ENCODE measurements at places on chromosomes 3 and 15.

GRCh38 chr3:47035645-47036044 lies 56.2 kb downstream of the NBEAL2 start:
- DNase-seq: no peak

DNA sequence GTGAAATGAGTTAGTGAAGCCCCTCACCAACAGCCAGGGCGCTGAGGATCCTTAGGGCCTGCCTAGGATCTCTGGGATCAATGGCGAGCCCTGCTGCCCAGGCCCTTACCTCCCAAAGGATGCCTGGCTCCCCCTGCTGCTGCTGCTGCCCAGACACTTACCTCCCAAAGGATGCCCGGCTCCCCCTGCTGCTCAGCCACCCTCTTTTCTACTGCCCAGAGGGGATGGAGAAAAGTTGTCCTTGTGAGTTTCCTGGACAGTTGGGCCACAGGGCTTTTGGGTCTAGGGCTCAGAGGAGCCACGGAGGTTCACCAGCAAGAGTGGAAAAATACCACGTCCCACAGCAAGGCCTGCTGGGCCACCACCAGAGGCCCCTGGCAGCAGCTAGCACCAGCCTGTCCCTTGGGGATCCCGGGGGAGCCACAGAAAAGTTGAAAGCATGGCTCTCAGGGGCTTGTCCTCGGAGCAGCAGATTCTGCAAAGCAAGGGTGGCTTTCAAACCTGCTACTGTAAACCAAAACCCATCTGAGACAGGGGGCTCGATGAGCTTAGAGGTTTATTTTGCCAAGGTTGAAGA lies 59.4 kb downstream of the SLC6A6 start:
- no peak for DNase-seq

- DNase-seq: no peak
These were observed 42.2 kb downstream of the MUC4 start for GRCh38 chr3:195769551-195769950.

- DNase-seq: peak; percentile 19
These were observed 83.9 kb downstream of the CHSY1 start for GRCh38 chr15:101167753-101168462.

DNA sequence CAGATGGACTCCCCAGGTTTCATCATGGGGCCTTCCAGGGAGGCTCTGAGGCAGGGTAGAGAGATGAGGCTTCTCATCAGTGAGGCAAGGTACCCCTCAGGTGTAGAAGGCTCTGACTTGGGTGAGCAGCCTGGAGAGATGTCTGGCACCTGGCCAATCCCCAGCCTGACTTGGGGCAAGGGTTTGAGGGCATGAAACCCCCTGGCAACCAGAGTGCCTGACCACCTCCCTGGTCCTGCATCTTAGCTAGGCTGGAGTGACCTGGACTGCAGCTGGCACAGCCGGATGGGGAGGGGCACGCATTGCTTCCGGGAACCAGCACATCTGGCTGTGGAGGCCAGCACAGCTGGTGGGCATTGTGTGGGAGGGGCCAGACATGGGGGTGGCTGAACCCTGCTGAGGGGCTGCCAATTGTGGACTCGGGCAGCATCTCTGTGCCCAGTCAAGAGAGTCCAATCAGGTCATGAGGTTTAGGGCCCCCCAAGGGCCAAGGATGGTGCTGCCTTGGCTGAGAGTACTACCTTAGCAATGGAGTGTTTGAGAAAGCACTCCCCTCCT lies 1.9 kb downstream of the ZBTB47 start:
- no peak for DNase-seq

- no peak for DNase-seq
These were observed 84.6 kb downstream of the SLC9A9 start for GRCh38 chr3:143763564-143764162.

- DNase-seq: no peak
These were observed 98.8 kb upstream of the MB21D2 start for GRCh38 chr3:193016437-193016901.

- no peak for DNase-seq
These were observed 137.9 kb downstream of the UACA start for GRCh38 chr15:70625438-70625837.

GRCh38 chr3:52343946-52344600 lies 28.0 kb downstream of the DNAH1 start:
- DNase-seq: no peak

- no peak for DNase-seq
These were observed 190.4 kb downstream of the GHSR start for GRCh38 chr3:172257648-172258400.

DNA sequence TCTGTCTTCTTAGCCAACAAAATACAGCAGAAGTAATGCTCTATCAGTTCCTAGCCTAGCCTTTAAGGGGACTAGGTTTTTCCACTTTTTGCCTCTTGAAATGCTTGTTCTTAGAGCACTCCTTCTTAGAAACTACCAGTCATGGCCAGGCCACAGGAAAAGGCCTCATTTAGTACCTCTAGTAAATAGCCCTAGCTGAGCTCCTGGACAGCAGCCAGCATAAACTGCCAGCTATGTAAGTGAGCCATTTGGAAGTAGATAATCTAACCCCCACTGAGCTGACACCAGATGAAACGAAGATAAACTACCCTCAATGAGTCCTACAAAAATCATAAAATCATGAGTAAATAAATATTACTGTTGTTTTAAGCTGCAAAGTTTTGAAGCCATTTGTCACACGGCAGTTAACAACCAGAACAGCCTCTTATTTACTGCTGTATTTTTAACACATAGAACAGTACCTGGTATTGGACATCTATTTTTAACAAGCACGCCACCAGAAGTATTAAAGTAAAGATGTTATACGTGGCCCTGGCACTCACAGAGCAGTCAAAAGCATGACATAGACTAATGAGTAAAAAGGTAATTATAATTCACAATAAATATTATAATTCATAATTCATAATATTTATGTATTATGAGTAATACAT lies 12.0 kb downstream of the TBC1D5 start:
- DNase-seq: no peak

DNA sequence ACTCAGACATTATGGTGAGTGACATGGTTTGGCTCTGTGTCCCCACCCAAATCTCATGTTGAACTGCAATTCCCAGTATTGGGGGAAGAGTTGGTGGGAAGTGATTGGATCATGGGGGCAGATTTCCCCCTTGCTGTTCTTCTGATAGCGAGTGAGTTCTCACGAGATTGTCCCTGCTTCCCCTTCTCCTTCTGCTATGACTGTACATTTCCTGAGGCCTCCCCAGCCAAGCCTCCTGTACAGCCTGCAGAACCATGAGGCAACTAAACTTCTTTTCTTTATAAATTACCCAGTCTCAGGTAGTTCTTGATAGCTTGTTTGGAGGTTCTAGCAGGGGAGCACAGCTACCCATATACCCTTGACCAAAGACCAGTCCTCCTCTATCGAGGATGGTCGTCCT lies 45.9 kb downstream of the ADAM10 start:
- no peak for DNase-seq

DNA sequence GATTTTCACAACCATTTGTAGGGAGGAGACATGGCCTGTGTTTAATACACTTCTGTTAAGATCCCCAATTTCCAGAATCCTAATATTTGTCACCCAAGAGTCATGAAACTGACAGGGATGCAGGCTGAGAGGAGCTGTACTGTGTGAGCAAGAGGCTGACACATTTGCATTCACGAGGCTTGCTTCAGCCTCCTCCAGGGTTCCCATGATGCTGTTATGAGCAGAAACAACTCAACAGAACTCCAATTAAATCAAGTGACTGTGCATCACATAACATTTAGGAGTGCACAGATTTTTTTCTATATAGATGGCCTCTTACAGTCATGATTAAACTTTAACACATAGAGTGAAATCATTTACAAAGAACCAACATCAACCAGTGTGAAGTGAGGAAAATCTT lies 292.3 kb upstream of the STT3B start:
- no peak for DNase-seq

DNA sequence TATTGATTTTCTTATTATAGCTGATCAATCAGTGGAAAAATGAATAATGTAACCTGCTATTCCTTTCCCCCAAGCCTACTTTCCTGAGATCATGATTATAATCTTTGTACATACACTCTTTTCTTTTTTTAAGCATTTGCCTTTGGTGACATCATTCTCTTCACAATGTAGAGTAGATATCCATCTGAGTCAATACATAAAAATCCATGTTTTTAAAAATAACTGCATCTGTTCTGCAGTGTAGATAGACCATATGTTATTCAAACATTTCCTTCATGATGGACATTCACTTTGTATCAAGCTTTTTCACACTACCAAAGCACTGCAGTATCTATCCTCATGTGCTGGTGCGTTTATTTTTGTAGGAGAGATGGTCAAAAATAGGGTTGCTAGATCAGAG lies 211.1 kb downstream of the PTPRG start:
- DNase-seq: no peak

DNA sequence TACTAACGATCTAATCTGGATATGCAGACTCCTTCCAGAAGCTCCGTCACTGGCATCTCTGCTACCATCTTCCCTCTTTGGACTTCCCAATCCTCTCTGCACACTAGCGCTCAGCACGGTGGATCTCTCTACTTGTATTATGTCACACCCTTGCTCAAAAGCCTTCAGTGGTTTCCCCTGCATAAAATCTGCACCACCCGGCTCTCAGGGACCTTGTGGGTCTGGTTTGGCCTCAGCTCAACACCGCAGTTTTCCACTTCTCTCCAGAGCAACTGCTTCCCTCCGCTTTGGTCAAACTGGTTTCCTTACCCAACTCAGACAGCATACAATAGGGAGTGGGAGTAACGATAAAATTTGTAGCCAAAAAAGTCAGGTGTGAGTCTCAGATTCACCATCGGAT lies 30.7 kb upstream of the HES1 start:
- DNase-seq: no peak

DNA sequence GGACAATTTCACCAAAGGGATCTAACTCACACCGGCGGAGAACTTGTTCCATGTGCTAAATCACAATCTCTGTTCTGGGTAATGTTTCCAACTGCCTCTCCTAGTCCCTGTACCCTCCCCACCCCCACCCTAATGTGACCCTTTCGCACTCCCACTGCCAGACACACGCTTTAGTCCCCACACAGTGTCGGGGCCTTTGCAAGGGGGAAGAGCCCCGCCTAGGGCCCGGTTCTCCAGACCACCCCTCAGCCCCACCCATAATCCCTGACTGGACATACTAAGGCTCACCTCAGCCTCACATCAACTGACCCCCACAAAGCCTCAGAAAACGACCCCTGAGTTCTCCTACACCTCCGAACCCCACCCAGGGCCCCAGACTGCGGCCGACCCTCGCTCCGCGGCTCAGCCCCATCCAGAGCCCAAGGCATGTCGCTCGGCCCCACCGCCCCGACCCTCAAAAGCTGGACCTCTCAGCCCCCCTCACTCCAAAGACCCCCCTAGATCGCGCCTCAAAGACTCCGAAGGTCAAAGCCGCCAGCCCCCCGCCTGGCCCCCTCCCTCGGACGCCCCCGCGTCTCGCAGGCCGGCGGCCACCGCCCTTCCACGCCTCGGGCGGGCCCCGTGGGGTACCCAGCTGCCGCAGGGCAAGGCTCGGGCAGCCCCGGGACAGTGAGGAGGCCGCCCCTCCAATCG lies 72.0 kb upstream of the MAP4 start:
- DNase-seq: no peak

GRCh38 chr3:81277853-81278252 lies 483.6 kb downstream of the GBE1 start:
- no peak for DNase-seq

DNA sequence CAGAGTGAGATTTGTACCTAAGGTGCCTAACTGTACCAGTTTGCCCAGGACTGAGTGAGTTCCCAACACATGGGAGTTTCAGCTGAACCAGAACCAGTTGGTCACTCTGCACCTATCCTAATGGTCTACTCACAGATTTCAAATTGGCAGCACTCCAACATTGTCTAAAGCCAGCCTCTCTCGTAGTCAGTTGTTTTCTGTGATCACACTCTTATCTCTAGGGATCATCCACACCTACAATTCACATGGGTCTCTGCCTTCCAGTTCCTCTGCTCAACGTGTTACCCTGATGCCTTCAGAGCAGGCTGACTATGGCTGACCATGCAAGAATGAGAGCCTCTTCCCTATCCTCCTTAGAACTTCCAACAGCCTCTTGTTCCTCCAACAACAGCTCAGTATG lies 624.8 kb downstream of the NTRK3 start:
- DNase-seq: no peak

DNA sequence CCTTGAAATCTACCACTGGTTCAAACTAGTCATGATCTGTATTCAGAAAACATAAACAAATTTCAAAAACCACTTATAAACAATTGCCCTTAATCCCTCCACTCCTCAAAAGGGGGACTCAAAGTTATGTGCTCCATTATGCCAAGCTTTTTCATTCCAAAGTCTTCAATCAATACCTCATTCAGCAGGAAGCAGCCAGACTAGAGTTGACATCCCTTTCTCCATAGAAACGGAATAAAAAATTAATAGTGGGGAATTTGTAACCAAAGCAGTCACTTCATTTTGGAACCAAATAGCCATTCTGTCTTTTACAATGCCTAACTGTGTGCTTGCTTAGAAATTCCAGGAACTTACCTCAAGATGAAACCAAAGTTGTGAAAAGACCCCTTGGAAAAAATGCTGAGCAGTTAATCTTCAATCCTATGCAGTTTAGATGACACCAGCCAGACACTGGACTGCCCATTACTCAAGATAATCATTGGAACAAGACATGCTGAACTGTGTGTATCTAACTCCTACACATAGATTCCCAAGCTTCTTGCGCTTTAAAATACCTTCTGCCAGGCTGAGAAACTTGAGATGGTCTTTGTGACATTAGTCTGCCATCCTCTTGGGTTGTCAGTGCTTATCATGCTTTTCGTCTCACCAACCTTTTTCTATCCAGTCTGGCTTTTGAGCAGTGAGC lies 406.2 kb downstream of the PLOD2 start:
- DNase-seq: no peak

DNA sequence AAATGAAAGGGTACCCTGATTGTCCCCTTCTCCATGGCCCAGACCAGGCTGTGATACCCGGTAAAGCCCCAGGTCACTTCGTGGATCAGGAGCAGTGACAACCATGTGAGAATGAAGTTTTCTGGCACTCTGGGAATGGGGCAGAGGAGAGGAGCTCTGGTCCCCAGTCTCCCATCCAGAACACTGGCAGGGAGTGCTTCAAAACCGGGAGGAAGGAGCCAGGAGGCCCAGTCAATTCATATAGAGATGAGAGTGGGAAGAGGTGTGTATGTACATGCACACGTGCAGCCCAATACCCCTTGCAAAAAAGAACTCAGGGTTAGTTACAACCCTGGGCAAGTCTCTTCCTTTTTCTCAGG lies 101.4 kb upstream of the TLE3 start:
- no peak for DNase-seq

- no peak for DNase-seq
These were observed 220.3 kb upstream of the TPM1 start for GRCh38 chr15:62822228-62822627.

- DNase-seq: no peak
These were observed 7.8 kb upstream of the AEN start for GRCh38 chr15:88613074-88613944.

- DNase-seq: no peak
These were observed 48.3 kb upstream of the CGNL1 start for GRCh38 chr15:57327985-57328471.

GRCh38 chr3:173799060-173799816 lies 401.7 kb downstream of the NLGN1 start:
- no peak for DNase-seq

DNA sequence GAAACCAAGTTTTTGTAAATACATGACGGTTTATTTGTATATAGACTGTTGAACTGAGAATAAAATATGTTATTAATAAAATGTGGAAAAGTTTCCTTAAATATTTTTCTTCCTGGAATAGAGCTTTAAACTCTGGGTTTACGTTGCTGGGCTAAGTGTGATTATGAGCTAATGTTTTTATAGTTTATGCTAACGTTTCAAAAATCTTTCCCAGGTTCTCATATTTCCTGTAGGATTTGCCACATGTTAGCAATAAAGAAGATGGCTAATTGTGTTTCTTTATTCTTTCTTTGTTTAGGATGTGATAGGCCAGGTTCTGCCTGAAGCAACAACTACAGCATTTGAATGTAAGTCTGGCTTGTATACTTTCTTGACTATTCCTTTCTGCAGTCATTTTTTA lies 7.2 kb downstream of the MAP2K5 start:
- DNase-seq: no peak

Measured in stimulated activated CD8-positive, alpha-beta memory T cell treated with anti-CD3 and anti-CD28 coated beads, Interleukin-12 subunit alpha, Interleukin-12 subunit beta, amount 100 ng/mL, for 4 hours (primary cell).